Upper lobe of right lung (tissue), 1 donor: ENCODE measurements at places on chromosomes 2 and 18. TPM values are rescaled to one million over a fixed set of nuclear protein-coding genes. Genes with fewer than 3 reads are reported as not detected.

DNA sequence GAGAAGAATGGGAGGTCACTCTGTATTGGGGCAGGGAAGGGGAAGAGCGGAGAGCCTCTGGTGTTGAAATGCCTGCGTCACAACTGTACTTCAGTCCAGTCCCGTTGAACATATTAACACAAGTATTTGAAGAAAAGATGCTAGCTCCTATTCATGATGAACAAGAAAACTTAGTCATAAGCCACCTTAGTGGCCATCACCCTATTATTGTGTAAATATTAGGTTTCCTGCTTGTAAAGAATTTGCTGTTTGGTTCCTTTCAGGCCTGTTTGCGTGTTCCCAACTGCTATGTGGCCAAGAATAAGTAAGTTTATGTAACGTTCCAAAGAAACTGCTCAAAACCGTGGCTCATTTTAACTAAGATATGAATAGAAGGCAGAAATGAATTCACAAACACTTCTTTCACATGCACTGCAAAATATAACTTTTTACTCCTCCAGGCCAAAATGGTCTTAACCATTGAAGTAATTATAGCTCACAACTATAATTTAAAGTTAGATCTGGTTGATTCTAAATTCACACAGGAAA, 204.3 kb downstream of the ZNF385B start:
- no peaks in the 10 kb centered on the region for H3K27me3 ChIP-seq
- H3K4me3 ChIP-seq, result no peak overlapping the region
- DNase-seq, result no peak
- no peak overlapping the region for H3K27ac ChIP-seq

DNA sequence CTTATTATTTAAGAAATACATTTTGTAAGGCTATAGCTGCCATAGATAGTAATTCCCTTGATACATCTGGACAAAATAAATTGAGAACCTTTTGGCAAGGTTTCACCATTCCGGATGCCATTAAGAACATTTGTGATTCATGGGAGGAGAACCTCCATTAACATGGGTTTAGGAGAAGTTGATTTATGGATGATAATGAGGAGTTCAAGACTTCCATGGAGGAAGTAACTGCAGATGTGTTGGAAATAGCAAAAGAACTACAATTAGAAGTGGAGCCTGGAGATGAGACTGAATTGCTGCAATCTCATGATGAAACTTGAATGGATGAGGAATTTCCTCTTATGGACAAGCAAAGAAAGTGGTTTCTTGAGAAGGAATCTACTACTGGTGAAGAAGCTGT, 17.3 kb downstream of the PHLPP1 start:
- H3K4me3 ChIP-seq, result no peak overlapping the region
- no peaks in the 10 kb centered on the region for H3K4me1 ChIP-seq
- no peak overlapping the region for H3K27ac ChIP-seq
- H3K36me3 ChIP-seq, result no peaks in the 10 kb centered on the region
- no peak for DNase-seq

- no peak for DNase-seq
- H3K4me1 ChIP-seq, result peaks cover 7% of the 10 kb centered on the region
- H3K27ac ChIP-seq, result no peak overlapping the region
- no peaks in the 10 kb centered on the region for H3K27me3 ChIP-seq
- H3K4me3 ChIP-seq, result no peak overlapping the region
- no peaks in the 10 kb centered on the region for H3K36me3 ChIP-seq
Observed at GRCh38 chr2:60365556-60365955, 187.9 kb downstream of the BCL11A start.

DNA sequence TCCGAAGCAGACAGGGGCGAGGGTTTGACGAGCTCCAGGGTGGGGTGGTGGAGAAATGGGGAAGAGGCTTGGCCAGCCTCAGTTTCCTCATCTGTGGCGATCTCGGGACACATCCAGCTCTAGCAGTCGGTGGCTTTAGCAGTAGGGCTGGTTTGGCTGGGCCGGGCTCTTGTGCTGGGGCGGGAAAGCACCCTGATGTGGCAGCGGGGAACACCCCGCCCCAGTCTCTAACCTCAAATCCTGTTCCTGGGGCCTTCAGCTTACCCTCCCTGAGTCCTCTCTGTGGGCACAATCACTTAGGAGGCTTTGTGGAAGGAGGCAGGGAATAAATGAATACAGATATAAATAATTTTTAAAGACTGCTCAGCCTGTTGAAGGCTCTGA, 26.5 kb upstream of the MCFD2 start:
- no peaks in the 10 kb centered on the region for H3K27me3 ChIP-seq
- H3K4me1 ChIP-seq, result peaks cover 38% of the 10 kb centered on the region
- peak overlapping the region; percentile 92 for H3K27ac ChIP-seq
- no peaks in the 10 kb centered on the region for H3K36me3 ChIP-seq
- peak overlapping the region; percentile 90 for H3K4me3 ChIP-seq
- peak; percentile 81 for DNase-seq

The CAPN13 gene
- total RNA-seq, result 19.2 TPM
